Gastroesophageal sphincter (tissue), 4 donors: ENCODE measurements at places on chromosomes 7 and 10. TPM values are rescaled to one million over a fixed set of nuclear protein-coding genes. Genes with fewer than 3 reads are reported as not detected.

The VGF gene
- not detected for total RNA-seq

The AKR1D1 gene
- total RNA-seq, result not detected

The GPR85 gene
- total RNA-seq, result not detected

The CPA2 gene
- not detected for total RNA-seq

The GARIN1A gene
- total RNA-seq, result 0.25 TPM

The RNF32 gene
- total RNA-seq, result 0.67 TPM

The HABP2 gene
- not detected for total RNA-seq

The TMEM236 gene
- 1.6 TPM for total RNA-seq

The TLX1 gene
- not detected for total RNA-seq

The KIAA1217 gene
- 9.7 TPM for total RNA-seq

The FAM180A gene
- 2.6 TPM for total RNA-seq

The TMEM26 gene
- total RNA-seq, result not detected

The HMX2 gene
- not detected for total RNA-seq

The CLCN1 gene
- not detected for total RNA-seq

The MYOZ1 gene
- total RNA-seq, result not detected

The GATA3 gene
- not detected for total RNA-seq

The PRF1 gene
- total RNA-seq, result 2.0 TPM

The SLC26A4 gene
- total RNA-seq, result 2.2 TPM

The LRIT1 gene
- total RNA-seq, result not detected

The NXPH1 gene
- total RNA-seq, result not detected

The PAOX gene
- total RNA-seq, result 7.2 TPM

The STK17A gene
- 14.6 TPM for total RNA-seq

The AP3M1 gene
- 32.6 TPM for total RNA-seq

The NEUROG3 gene
- total RNA-seq, result not detected

The TSPAN12 gene
- total RNA-seq, result 9.2 TPM

The GRM8 gene
- not detected for total RNA-seq

The RGR gene
- total RNA-seq, result 2.6 TPM

The TACC2 gene
- 102 TPM for total RNA-seq

The TUBAL3 gene
- not detected for total RNA-seq

The ZNF775 gene
- 5.3 TPM for total RNA-seq

The TYSND1 gene
- 6.9 TPM for total RNA-seq

The TPST1 gene
- total RNA-seq, result 11.0 TPM

The OAT gene
- 164 TPM for total RNA-seq

The PNLIPRP3 gene
- total RNA-seq, result not detected

The UFSP1 gene
- 9.2 TPM for total RNA-seq

The PAPSS2 gene
- 4.4 TPM for total RNA-seq

The SYCE1 gene
- total RNA-seq, result not detected

The GRID2IP gene
- 0.27 TPM for total RNA-seq

The PKD2L1 gene
- not detected for total RNA-seq

The ZNRF2 gene
- 18.4 TPM for total RNA-seq

The LBX1 gene
- not detected for total RNA-seq

The STEAP1 gene
- total RNA-seq, result 14.2 TPM

The MRC1 gene
- 88.6 TPM for total RNA-seq

The NUPR2 gene
- not detected for total RNA-seq

The TEX47 gene
- not detected for total RNA-seq

The MCM10 gene
- total RNA-seq, result 0.08 TPM

The TEX36 gene
- total RNA-seq, result not detected

The NANOS1 gene
- 16.1 TPM for total RNA-seq

The HUS1 gene
- total RNA-seq, result 13.7 TPM
